ENCODE measurements at places on chromosomes 11 and 22.
A peak's percentile ranks its signal among the peaks of the same experiment; 100 is the strongest.

DNA sequence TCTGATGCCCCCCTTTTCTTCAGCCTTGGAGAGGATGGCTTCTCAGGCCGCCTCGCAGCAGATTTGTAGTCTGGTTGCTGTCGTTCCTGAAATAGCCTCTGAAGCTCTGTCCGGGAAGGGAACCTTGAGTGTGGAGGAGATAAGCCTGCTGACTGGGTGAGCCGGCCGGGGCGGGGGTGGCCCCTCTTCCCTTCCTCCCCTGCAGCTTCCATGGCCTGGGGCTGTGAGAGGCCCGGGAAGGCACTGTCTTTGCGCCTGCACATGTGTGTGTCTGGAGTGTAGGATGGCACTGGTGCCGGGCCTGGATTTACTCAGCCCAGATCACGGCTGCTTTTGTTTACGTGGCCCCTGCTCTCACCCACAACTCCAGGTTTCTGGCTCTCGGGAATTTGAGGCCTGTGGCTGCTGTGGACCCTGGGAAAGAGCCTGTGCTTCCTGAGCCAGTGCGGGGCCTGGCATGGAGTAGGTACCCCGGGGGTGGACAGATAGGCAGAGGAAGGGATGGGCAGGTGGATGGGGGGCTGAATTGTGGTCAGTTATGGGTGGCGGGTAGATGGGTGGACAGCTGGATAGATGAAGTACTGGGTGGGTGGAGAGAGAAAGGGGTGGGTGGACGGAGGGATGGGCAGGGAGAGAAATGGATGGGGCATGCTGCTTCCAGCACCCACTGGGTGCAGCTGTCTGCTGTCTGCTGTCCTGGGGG lies 16.6 kb downstream of the KCNQ1 start:
- DNase-seq, result peak; percentile 31

DNA sequence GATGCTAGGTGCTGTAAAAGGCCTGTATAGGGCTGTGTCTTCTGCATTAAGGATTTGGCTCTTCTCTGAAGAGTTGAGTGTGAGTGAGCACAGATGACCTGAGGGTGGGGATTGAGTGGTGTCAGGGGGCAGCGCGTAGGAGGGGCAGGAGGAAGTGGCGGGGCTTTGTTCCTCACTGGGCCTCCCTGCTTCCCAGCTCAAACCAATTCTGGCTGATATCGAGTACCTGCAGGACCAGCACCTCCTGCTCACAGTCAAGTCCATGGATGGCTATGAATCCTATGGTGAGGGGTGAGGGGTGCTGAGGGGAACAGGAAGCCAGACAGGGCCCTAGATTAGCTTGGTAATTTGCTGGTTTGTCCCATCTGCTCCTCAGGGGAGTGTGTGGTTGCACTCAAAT lies 9.1 kb downstream of the PHOX2A start:
- no peak for DNase-seq

DNA sequence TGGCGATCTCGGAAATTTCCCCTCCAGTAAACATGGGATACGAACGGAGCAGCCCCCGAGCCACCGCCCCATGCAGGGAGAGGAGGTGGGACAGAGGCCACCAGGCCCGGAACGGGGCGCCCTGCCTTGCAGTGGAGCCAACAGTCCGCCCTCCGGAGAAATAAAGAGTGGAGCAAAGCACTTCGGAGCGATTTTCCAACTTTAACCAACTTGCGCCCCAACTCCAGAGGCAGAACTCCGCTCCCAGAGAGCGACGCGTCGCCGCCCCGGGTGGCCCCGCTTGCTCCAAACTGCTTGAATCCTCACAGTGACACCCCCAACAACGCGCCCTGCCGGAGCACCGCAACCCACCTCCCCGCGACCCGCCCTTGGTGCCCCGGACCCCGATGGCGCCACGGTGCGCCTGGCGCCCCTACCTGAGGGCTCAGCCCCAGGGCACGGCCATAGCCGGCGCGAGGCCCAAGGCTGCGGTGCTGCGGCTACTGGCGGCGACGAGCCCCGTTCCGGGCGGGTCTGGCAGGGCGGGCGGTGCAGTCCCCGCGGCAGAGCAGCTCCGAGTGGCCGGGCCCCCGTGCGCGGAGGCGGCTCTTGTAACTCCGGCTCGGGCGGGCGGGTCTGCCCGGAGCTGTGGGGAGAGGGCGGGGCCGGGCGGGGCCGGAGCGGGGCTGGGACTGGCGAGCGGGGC lies at the start of gene AHNAK:
AHNAK (minus strand) TSS at position 563 of the 685 bp plus-strand sequence. CDS start 10,708 bp downstream, outside the sequence.
- DNase-seq, result peak; percentile 90

DNA sequence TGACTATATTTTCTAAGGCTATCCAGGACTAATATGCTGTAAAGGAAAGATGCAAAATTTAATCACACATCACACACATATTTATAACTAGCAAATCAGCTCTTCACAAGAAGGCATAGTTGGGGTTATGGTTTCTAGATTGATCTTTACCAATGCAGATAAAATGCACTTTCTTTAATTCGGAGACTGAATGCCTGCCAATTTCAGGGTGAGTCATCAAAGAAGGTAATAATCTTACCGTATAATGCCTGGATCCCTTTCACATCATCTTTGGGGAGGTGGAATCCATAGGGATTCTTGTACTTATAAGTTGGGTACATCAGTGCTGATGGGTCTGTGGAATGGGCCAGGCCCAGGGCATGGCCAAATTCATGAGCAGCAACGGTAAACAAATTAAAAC lies 16.4 kb downstream of the MMP20 start:
- no peak for DNase-seq

DNA sequence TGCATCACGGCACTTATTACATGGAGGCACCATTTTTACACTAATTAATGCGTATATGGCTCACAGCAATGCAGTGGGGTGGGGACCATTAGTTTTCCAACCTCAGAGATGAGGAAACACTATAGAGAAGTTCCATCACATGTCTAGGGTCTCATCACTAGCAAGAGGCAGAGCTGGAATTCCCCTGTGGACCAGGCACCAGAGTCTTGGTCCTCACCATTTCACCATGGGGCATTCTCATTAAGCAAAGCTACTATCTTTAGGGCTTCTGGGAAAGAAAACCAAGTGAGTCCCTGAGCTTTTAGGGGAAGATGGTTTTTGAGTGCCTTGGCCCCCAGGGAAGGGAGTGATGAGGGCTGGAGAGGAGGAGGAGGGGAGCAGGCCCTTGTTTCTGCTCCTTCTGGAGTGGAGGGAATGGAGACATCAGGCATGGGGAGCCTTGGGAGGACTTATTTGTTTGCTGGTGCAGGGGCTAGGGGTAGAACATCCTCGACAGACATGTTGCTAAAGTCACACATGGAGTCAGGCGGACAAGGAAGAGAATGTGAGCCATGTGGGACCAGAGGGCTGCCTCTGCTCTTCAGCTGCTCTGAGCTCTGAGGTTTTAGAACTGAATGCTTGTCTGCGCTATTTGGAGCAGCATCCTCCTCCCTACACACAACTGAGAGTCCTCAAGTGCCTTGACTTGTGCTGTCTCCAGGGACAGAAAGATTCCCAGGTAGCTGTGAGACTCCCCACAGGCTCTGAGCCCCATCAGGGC lies 40.3 kb upstream of the ZBED5 start:
- no peak for DNase-seq

DNA sequence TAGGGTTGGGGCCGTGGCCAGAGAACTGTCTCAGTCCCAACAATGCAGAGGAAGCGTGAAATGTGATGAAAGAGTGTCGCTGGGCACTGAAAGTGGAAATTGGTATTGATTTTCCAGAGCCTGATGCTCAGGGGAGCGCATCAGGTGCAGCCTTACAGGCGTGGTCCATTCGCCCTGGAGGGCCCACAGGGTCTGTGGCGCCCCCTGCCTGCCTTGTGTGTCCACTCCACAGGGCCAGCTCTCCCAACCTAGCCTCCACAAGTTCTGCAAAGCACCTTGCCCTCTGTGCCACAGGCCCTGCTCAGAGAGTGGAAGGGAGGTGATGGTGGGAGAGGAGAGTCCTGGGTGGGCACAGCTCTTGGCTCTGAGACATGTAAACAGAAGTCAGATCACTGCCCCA lies 54.9 kb upstream of the LMO1 start:
- DNase-seq, result peak; percentile 15

GRCh38 chr11:39113606-39114005 lies 2345.8 kb downstream of the LRRC4C start:
- DNase-seq, result no peak

GRCh38 chr22:47632701-47633100 lies 870.3 kb downstream of the TBC1D22A start:
- DNase-seq, result no peak

DNA sequence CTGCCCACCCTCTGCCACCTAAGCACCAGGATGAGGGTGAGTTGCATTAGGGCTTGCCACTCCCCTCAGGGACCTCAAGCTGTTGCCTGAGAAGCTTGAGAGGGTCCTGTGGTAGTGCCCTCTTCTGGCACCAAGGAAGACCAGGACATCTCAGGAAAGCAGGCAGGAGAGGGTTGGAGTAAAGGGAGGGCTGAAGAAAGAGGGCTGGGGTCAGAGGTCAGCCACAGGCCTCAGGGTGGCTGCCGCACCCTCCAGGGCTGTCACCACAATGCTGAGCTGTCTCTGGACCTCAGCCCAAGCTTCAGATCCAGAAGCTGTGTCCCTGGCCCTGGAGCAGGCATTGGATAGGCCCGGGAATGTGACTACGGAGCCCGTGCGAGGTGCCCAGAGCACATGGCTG lies 4.1 kb downstream of the SAC3D1 start:
- no peak for DNase-seq

GRCh38 chr11:12354750-12355545 lies 22.4 kb upstream of the PARVA start:
- no peak for DNase-seq

DNA sequence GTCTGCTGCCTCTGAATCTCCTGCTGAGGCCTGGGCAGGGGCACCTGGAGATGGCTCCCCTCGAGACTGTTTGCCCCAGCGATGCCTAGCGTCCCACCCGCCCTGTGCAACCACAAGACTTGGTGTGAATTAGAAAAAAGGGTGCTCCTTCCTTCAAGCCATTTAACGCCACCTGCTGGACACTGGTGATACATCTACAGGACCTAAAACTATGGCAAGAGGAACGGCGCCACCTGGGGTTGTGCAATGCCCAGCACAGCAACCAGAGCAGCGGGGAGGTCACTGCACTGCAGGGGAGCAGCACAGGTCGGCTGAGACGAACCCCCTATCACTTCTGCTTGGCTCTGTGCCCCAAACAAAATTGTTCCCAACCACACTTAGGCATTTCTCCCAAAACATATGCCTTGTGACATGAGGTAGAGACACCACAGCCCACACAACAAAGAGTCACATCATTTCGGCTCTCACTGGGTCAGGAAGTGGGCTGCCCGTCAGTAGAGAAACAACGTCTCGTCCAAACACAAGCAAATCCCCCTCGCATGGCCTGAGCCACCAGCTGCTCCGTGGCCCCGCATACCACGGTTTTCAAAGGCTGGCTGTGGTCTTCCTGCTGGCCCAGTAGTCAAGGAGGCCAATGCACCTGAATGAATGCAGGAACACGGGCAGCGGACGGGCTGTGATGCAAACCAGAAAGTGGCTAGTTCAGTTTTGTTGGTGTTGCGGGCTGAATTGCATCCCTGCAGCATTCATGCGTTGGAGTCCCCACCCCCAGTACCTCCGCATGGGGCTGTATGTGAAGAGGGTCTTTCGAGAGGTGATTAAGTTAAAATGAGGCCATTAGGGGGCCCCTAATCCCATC lies 171.9 kb downstream of the SHANK2 start:
- DNase-seq, result peak; percentile 74

GRCh38 chr22:28406246-28406645 lies 273.4 kb downstream of the TTC28 start:
- no peak for DNase-seq

DNA sequence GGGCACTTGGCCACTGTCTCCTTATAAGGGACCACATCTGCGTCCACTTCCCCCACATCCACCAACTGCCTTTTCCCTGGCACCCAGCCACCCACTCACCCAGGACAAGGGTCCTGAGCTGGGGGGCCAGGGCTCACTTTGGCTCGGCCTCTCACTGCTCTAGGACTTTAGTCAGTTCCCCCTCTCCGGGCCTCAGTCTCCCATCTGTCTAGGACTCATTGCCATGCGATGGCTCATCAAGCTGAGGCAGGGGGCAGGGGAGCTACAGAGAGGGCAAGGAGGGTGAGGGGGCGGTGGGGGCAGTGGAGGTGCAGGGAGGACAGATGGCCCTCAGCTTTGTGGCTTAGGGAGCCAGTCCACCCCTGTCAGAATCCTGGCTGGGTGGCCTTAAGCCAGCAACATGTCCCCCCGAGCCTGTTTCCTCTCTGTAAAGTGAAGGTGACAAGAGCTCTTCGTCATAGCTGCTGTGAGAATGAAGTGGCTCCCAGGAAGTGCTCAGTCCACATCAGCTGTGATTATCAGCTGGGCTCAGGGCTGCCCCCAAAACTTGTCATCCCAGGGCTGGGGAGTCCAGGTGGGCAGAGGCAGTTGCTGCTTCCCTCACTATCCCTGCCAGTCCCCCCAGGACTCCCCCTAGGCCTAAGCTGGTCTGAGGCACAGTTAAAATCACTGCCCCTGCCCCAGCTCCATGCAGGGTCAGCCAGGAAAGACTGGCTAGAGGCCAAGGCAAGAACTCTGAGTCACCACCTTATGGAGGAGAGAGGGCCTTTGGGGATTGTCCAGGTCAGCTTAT lies 14.9 kb downstream of the RAC2 start:
- no peak for DNase-seq

DNA sequence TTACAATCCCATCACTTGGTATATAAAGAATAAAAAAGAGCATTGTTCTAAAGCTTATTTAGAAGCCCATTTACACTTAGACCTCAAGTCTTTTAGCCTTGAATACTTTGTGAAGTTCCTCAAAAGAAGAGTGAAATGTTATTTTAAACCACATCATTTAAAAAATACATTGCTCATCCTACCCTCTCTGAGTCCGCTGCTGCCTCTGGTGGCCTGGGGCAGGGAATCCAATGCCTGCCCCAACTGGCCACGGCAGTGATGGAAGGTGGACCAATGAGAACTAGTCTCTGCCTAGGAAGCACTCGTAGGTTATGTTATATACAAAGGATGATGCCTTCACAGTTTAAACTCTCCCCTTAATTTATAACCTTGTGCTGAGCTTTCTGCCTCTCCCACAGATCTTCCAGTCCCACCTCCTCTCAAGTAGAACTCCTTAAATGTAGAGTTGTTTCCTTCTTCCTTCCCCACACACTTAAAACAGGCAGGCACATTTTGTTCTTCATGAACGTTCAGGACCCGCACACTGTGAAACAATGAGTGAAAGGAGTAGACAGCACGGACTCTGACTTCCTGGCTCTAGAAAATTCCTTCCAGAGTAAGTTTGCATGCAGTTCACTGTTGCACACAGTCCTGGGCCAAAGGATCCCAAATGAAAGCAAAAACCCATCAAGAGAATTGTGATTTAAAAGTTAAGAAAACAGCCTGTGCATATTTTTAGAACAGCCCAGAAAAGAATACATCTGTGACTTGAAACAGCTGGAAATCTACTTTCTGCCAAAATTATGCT lies 167.8 kb downstream of the RRAS2 start:
- no peak for DNase-seq

- no peak for DNase-seq
Observed at GRCh38 chr22:44755956-44756361, 3.6 kb downstream of the ARHGAP8 start.

GRCh38 chr11:114273071-114273470 lies 23.1 kb upstream of the NNMT start:
- no peak for DNase-seq

GRCh38 chr11:11968511-11969280 lies 39.7 kb downstream of the DKK3 start:
- DNase-seq, result peak; percentile 82

- peak; percentile 52 for DNase-seq
Observed at GRCh38 chr11:62108017-62108750, 15.6 kb upstream of the INCENP start.

GRCh38 chr22:44403602-44404329 lies 91.0 kb upstream of the SHISAL1 start:
- peak; percentile 25 for DNase-seq

Measured in right forelimb (tissue), 1 donor.